ENCODE measurements at places on chromosomes 3 and 15.

GRCh38 chr3:197114007-197114406 lies 84.4 kb upstream of the MELTF start:
- no peak for DNase-seq

- DNase-seq: peak; percentile 45
Observed at GRCh38 chr3:108089579-108089978, 1.3 kb downstream of the CD47 start.

DNA sequence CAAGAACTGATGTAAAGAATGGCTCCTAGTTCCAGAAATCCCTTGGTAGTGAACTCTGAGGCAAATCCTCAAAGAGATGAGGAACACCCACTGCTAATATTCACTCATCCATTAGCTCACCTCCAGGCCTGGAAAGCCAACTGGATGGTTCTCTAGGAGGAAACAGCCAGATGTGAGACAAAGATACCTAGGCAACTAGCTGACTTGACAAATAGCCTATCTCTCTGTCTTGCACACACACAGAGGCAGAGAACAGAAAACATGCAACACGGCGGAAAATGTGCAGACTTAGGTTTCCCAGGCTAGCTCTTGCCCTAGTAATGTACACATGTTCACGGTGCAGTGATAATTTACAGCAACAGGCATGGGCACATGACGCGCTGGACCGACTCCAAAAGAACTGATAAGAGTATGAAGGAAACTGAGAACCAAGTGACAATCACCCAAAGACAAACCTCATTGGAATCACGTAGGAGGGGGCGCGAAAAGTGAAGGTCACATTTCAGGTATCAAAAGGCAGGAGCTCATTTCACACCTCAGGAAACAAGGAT lies 318.1 kb downstream of the FOXP1 start:
- no peak for DNase-seq

DNA sequence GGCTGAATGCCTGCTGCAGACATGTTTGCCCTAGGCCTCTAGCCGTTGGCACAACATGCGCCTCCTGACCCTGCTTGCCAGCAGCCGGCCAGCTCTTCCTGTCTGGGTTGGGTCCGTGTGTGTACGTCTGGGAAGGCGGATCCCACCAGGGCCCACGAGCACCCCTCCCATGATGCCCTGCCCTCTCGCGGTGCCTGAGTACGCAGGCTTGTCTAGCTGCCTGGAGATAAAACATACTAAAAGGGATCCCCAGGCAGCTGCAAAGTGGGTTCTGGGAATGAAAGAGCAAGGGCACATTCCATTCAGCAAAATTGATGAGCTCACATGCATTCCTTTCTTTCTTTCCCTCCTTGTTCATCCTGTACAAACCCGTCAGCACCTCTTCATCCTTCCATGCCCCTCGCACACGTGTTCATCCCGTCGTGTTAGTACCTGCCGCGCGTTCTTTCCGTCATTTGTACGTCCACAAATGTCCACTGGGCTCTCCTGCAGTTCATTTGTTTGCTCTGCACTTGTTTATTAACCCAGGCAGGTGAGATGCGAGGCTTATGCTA lies 74.3 kb downstream of the FBLN2 start:
- DNase-seq: no peak

GRCh38 chr3:152202976-152203626 lies 65.6 kb upstream of the MBNL1 start:
- DNase-seq: no peak

- DNase-seq: no peak
Observed at GRCh38 chr15:65804252-65804931, 12.3 kb upstream of the DENND4A start.

GRCh38 chr3:61894988-61895935 lies 333.9 kb downstream of the PTPRG start:
- no peak for DNase-seq

GRCh38 chr15:66863390-66864085 lies 161.5 kb downstream of the SMAD6 start:
- DNase-seq: no peak

GRCh38 chr3:40557575-40558161 lies 32.9 kb downstream of the ZNF621 start:
- no peak for DNase-seq

GRCh38 chr3:124923833-124924232 lies 10.7 kb downstream of the MUC13 start:
- DNase-seq: no peak

Data from cerebellar cortex (tissue), 1 donor.